ENCODE measurements at places on chromosomes 5 and 9. TPM values are rescaled to one million over a fixed set of nuclear protein-coding genes. Genes with fewer than 3 reads are reported as not detected.

- DNase-seq = no peak
Measured at GRCh38 chr9:77731008-77731698, 83.0 kb upstream of the GNA14 start.

GRCh38 chr9:2677915-2678889 lies 39.1 kb upstream of the KCNV2 start:
- no peak for DNase-seq

GRCh38 chr5:87121304-87122150 lies 146.2 kb upstream of the RASA1 start:
- DNase-seq = no peak

- DNase-seq = no peak
Measured at GRCh38 chr5:133062276-133062675, 10.5 kb downstream of the HSPA4 start.

GRCh38 chr9:38107811-38108304 lies 38.8 kb upstream of the SHB start:
- no peak for DNase-seq

- DNase-seq = no peak
Measured at GRCh38 chr9:36137392-36138004, 965 bp downstream of the GLIPR2 start.

DNA sequence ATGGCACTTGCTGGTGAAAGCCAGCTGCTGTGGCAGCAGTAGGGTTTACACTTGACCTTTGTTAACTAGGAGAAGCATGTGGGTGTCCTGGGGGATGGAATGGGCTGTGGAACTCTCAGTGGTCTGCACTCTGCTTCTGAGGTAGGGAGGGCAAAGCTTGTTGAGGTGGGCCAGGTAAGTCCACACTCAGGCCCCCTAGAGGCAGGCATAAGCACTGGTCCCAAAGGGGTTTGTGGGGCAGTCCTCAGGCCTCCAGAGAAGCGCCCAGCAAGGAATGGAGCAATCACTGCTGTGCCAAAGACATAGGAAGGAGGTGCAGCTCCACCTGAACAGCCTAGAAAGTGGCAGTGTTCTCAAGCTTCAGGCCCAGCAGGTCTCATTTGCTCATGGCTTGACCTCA lies 34.7 kb downstream of the INSL4 start:
- DNase-seq = no peak

GRCh38 chr5:151661968-151662732 lies 24.6 kb downstream of the SPARC start:
- no peak for DNase-seq

DNA sequence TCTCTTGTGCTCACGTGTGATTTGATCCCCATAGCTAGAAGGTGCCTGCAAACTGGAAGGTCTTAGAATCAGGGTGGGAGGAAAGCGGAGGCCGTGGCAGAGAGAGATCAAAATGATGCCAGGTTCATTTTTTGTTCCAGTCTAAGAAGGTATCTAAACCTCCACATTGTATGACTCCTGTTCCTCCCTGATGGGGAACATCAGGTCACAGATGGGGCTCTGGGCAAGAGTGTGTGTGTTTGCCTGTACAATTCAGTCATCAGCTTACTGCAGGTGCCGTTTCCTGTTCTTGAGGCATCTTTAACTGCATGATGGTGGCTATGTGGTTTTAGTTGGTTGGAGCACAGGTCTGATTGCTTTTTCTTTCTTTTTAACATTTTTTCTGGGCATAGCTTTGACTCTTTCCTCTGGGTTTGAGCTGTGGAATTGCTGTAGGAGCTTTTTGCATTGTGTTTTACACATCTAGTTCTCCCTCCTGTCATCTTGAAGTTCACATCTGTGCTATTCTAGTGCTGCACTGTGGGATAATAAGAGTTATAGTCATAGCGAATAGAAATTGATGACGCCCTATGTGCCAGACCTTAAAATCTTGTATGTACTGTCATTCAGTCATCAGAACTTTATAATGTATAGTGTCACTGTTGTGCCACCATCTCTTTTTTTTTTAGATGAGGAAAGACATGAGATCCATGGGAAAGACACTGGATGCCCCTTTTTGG lies 30.8 kb downstream of the ARHGAP26 start:
- DNase-seq = no peak

DNA sequence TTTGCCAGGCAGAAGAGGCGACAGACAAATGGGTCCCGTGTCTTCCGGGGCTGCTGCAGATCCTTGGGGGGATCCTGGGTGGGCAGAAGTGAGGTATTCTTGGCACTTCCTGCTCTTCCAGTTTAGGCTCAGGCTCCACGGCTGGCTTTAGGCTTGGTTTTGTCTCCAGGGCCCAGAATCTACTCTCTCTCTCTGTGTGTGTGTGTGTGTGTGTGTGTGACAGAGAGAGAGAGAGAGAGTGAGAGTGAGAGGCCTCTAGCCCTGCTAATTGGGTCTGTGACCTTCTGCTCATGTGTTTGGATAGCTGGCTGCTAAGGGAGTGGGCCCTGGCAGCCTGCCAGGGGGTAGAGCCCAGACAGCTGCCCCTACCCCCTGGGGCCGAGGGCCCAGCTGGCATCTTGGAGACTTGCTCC lies 39.3 kb downstream of the CRB2 start:
- no peak for DNase-seq

The CDKN2B-AS1 gene
- not detected for polyA plus RNA-seq
